ENCODE measurements at places on chromosomes 4 and X. TPM values are rescaled to one million over a fixed set of nuclear protein-coding genes. Genes with fewer than 3 reads are reported as not detected.

DNA sequence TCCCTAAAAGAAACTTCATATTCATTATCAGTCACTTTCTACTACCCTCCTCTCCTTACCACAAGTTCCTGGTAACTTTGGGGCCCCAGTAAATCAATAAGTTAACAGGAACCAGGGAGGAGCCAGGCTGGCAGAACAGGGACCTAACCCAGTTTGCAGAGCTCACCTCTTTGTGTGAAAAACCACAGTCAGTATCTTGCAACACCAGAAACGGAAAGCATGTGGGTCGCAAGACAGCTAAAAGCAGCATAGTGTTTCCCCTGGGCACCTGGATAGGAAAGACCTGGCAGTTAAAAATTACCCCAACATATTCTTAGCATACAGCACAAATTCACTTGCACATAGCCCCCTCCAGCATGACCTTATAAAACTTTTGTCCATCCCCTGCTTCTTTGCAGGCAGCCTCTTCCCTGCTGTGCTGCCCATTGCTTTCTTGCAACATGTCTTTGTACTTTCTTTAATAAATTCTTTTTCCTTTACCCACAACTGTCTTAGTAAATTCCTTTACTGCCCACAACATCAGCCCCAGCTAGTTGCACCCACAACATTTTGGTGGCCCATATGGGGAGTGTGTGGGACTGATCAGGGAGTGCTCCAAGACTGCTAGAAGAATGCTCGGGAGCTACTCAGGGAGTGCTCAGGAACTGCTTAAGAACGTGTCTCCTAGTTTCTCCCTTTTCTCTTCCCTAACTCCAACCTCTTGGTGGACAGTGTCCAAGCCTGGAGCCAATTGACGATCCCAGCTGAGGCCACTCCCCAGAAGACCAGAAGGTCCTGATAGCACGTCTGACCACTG, 83.4 kb downstream of the MSN start:
- H3K27me3 ChIP-seq = no peaks in the 10 kb centered on the region
- no peak overlapping the region for H3K4me3 ChIP-seq
- H3K36me3 ChIP-seq = no peaks in the 10 kb centered on the region
- peak; percentile 54 for DNase-seq
- H3K4me1 ChIP-seq = peaks cover 22% of the 10 kb centered on the region

GRCh38 chrX:68372665-68373064, 60.6 kb downstream of the OPHN1 start:
- no peak for DNase-seq
- H3K27me3 ChIP-seq = no peaks in the 10 kb centered on the region

DNA sequence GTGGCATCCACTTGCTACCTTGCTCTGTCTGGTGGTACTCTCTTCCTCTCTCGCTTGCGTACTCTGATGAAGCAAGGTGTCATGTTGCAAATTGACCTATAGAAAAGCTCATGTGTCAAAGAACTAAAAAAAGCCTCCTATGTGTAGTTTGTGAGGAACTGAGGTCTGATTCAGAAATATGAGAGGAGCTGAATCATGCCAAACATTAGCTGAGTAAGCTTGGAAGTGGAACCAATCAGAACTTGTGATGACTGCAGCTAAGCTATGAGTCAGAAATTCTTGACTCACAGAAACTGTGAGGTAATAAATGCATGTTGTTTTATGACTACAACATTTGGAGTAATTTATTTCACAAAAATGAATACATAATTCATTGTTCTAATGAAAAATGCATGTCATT, 2138.8 kb downstream of the PCDH7 start:
- H3K27ac ChIP-seq = no peak overlapping the region
- H3K4me1 ChIP-seq = no peaks in the 10 kb centered on the region
- H3K36me3 ChIP-seq = no peaks in the 10 kb centered on the region
- DNase-seq = no peak
- H3K4me3 ChIP-seq = no peak overlapping the region
- no peaks in the 10 kb centered on the region for H3K27me3 ChIP-seq

- no peaks in the 10 kb centered on the region for H3K27me3 ChIP-seq
- H3K4me1 ChIP-seq = no peaks in the 10 kb centered on the region
- peak; percentile 14 for DNase-seq
- H3K36me3 ChIP-seq = no peaks in the 10 kb centered on the region
- no peak overlapping the region for H3K27ac ChIP-seq
Observed at GRCh38 chr4:141686146-141686775, 49.9 kb downstream of the IL15 start.

MSANTD1 gene
- 0.74 TPM for total RNA-seq

CFAP47 gene
- not detected for total RNA-seq

Data from CD4-positive, alpha-beta T cell (primary cell).